ENCODE measurements at places on chromosomes 5 and 9.
A peak's percentile ranks its signal among the peaks of the same experiment; 100 is the strongest.

DNA sequence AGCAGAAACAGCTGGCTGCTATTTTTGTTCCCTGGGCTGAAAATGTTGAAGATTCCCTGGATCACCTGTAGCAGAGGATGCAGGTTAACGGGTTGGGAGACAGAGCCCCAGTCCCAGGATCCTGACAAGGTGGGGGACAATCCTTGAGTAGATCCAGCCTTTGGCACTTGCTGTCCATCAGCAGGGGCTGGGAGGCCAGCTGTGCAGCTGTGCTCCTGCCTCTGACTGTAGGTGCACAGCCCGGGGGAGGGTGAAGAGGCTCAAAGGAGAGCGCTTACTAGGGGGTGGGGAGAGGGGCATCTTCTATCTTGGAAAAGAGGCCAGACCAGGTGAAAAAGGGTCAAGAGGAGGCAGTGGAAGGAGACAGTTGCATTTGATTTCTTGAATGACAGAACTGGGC lies 3.5 kb upstream of the DDX41 start:
- DNase-seq: no peak

GRCh38 chr9:114829574-114830440 lies 24.0 kb upstream of the TNFSF15 start:
- no peak for DNase-seq

DNA sequence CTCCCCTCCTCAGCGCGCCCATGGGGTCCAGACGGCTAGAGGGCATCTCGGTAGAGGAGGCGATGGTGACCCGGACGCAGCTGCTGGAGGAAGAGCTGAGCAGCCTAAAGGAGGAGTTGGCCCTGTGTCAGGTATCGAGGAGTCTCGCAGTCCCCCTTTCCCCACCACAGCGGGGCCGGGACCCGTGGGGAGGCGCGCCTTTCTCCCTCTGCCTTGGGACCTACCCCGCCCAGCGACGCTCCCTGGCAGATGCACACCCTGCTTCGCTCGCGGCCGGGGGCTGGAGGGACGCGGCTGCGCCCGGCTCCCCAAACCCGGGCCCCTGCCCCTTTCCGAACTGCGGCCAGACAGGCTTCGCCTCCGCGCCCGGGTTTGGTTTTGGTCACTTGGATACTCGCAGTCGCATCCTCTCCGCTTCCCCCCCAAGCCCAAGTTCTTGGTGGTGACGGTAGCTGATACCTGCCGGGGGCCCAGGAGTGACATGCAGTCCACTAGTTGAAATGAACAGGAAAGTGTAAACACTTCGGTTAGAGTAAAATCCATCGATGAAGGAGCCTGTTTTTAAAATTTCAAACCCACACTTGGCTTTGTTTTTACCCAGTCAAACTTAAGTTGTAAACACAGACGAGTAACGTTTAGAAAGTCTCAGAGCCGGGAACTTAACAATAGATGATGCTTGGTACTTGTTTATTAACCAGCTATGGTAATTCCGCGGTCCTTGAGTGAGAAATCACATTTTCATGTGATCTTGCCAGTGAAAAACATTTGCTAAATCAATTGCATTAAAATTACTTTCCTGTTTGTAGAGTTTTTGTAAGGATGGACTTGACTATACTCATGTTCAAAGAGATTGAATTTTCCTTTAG lies 688 bp downstream of the CNTLN start:
- DNase-seq: peak; percentile 64

DNA sequence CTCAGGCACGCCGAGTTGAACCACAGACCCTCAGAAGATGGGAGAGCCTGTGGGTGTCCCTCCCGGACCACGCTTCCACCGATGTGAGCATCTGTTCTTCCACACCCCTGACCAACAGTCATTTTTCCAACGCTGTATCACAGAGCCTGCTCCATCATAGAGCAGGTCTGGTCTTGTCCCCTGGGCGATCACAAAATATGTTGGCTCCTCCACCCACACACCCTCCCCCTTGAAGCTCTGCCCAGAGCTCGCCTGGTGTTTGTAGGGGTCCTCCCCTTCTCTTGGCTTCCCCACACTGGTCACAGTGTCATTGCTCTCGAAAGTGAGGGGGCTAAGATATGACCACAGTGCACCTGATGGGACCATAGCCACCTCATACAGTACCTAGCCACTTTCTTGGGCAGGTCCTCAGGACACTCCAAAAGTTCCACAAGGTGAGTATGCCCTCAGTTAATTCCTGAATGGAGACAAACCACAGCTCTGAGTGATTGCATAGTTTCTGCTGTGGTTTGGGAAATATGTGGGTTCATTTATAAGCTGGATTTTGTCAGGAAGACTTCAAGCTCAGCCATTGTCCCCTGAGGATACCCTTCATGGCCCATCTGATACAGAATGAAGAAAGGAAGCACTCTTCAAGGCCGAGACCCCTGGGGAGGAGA lies 3.5 kb upstream of the ZNF618 start:
- no peak for DNase-seq

GRCh38 chr9:115810166-115810565 lies 343.4 kb upstream of the PAPPA start:
- DNase-seq: no peak

GRCh38 chr9:111678293-111678692 lies 16.9 kb downstream of the GNG10 start:
- DNase-seq: no peak

DNA sequence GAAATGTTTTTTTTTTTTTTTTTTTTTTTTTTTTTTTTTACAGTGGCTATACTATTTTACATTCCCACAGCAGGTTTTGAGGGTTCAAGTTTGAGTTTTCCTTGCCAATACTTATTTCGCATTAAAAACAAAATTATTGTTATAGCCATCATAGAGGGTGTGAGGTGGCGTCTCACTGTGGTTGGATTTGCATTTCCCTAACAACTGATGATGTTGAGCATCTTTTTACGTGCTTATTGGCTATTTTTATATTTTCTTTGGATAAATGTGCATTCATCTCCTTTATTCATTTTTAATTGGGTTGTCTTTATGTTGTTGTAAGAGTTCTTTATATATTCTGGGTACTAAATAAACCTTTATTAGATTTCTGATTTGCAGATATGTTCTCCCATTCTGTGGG lies 18.9 kb upstream of the UBLCP1 start:
- no peak for DNase-seq

GRCh38 chr9:21848615-21849014 lies 46.2 kb downstream of the MTAP start:
- no peak for DNase-seq

GRCh38 chr9:130053504-130054324 lies at the start of gene GPR107:
Gene GPR107 (plus strand): TSS chr9:130053906. CDS start chr9:130053933, 27 bp downstream.
- DNase-seq: peak; percentile 77

GRCh38 chr5:158943569-158943968 lies 156.1 kb downstream of the EBF1 start:
- DNase-seq: no peak

GRCh38 chr5:35302544-35302943 lies 72.3 kb upstream of the PRLR start:
- no peak for DNase-seq

- DNase-seq: no peak
Observed at GRCh38 chr9:91074866-91075265, 273.2 kb downstream of the SYK start.

GRCh38 chr9:127629468-127630081 lies 17.5 kb downstream of the STXBP1 start:
- no peak for DNase-seq

GRCh38 chr9:81314490-81314889 lies 374.9 kb downstream of the TLE1 start:
- DNase-seq: no peak

DNA sequence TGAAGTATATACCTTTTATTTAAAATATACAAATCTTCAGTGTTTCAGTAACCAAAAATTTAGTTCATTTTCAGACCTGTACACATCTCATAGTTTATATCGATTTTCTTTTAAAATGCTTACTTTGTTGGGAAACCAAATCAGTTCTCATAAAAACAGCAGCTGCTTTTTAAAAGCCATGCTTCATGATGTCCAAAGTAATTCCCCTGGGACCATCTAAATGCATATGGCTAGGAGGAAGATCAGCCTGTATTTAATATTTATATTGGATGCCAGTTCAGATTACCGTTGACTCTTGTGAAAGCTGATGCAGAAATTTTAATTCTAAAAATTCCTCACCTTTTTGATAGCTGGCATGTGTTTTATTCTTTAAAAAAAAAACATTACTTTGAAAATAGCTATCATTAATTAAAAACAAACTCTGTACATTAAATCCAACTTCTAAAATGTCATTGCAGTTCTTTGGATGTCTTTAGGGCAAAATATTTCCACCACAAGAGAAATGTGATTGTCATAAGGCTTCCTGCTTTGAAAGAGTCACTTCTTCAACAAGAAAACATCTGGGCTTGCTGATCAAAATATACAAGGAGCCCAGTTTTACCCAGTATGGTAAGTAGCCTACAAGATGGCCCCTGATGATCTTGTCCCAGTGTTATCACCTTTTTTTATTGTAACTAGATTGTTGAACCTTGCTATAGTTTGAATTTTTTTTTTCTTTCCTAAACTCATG lies 1242.9 kb upstream of the CDH6 start:
- DNase-seq: no peak

DNA sequence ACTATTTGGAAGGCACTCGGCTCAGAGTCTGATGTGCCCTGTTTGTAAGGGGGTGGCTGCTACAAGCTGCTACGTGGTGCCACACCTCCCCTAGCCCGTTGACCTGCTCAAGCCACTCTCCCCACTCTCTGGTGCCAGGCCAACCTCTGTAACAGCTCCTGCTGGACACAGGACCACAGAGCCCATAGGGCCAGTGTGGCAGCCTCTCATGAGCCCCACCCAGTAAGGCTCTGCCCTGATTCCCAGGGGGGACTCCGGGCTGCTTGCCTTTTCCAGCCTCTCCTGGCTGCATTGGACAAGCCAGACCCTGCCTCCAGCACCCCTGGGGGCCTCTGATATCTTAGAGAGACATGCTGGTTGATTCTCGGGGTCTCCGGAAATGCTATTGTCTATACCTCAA lies 53.3 kb upstream of the ANGPTL2 start:
- DNase-seq: no peak

DNA sequence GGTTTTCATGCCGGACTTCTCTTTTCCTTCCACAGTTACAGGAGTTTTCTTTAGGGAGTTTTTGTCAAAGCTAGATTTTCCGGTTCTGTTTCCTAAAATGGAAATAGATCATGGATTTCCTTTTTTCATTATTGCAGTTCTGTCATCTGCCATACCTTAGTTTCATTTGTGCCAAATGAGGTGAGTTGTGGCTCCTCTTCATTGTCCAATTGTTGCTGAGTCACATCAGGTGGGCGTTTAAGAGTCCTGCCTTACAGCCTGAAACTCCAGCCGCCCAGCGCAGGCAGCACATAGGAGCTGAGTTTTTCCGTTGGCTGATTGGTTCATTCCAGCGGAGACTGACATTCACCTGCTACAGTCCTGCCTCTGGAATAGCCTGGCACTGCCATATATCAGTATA lies 14.1 kb downstream of the SLC25A25 start:
- DNase-seq: no peak

DNA sequence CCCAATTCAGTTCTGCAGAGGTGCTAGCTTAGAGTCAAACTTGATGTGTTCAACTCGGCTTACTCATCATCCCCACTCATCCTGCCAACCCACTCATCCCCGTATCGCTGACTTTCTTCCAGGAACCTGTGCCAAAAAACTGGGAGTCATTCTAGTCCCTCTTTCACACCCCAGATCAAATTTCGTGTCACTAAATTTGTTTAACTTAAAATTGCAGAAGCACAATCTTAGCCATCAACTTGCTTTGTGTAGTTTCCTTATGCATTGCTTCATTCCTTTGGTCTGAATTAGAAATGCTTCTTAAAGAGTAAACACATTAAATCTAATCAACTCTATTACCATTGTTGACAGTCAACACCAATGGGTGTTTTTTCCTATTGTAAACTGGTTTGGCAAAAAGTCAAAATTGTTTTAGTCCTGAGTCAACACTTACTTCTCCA lies 162.4 kb downstream of the TTC39B start:
- DNase-seq: no peak

- DNase-seq: no peak
Observed at GRCh38 chr5:62614355-62614754, 35.7 kb downstream of the LRRC70 start.

DNA sequence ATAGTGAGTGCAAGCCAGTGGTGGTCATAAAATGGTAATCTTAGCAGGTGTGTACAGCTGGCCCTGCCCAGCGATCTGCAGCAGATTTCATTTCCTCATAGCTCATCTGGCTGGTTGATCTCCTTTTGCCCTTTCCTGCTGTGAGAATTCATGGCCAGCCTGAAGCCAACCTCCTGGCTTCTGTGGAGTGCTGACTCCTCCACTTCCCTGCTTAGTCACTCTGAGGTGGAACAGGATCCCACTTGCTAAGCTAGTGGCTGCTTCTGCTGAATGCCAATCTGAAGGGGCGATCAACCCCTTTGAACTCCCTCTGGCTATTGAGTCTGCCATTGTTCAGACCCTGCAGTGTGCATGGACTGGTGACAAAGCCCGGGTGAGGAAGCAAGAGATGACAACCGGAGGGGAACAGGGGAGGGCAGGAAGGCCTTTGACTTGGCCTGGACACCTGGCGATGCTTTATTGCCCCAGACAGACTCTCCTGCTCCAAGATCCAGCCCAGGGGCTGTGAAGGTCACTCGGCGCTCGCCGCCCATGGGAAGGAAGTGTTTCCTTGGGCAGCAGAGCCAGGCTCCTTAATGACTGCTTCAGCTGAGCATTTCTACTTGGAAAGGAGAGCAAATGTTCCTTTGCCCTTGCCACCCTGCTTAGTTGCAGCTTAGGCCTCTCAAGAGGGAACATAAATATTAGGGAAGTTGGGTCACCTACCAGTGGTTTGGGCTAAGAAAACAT lies 341.1 kb downstream of the ZSWIM6 start:
- DNase-seq: no peak

DNA sequence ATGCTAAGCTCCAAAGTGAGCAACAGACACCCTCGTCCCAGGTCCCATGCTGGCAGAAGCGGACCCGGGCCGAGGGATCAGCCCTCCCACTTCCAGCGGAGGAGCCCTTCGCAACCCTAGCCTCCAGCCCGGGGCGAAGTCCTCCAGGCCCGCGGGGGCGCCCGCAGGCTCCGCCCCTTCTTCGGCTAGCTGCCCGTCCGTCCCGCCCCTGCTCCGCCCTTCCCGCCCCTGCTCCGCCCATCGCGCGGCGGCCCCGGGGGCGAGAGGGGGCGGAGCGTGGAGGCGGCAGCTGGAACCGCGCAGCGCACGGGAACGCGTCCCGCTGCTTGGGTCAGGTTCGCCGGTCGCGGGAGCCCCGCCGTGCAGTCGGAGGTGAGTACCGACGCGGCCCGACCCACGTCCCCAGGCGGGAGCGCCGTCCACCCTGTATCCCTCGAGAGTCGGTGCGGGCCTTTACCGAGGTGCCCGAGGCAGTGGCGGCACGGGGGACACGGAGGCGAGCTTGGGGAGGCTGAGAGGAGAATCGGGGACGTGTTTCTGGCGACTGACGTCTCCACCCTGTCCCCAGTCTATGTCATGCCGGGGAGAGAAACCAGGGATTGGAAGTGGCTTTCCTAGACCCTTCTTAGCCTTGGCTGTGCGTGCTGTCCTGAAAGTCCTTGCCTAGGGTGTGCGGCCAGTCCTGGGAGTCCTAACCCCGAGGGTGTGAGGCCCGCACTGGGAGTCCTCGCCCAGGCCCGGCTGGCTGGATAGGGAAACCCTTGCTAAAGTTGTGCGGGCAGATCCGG lies at the start of gene ACO1:
Gene ACO1 (plus strand): TSS at position 280 of the 788 bp plus-strand sequence. CDS start 20,864 bp downstream, outside the sequence.
- DNase-seq: peak; percentile 94

- no peak for DNase-seq
Observed at GRCh38 chr9:84371737-84372136, 31.2 kb upstream of the SLC28A3 start.

GRCh38 chr5:62144401-62145022 lies 161.5 kb upstream of the KIF2A start:
- no peak for DNase-seq

All from frontal cortex (tissue), 4 donors.